ENCODE measurements at places on chromosomes 12 and 14.
A peak's percentile ranks its signal among the peaks of the same experiment; 100 is the strongest.

DNA sequence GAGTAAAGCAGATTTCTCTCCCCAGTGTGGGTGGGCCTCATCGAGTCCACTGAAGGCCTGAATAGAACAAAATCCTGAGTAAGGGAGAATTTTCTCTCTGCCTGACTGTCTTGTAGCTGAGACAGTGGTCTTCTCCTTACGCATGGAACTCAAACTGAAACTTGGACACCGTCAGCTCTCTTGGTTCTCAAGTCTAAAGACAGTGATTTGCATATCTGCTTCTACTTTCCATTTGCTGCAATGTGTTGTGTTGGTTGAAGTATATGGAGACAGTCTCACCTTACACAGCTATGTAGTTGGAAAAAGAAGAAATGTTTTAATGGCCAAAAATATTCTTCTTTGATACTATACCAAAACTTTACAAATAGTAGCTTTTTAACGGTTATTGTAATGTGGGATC lies 160.2 kb upstream of the LMNTD1 start:
- DNase-seq, result no peak

GRCh38 chr12:89469361-89469760 lies 55.2 kb downstream of the GALNT4 start:
- DNase-seq, result no peak

DNA sequence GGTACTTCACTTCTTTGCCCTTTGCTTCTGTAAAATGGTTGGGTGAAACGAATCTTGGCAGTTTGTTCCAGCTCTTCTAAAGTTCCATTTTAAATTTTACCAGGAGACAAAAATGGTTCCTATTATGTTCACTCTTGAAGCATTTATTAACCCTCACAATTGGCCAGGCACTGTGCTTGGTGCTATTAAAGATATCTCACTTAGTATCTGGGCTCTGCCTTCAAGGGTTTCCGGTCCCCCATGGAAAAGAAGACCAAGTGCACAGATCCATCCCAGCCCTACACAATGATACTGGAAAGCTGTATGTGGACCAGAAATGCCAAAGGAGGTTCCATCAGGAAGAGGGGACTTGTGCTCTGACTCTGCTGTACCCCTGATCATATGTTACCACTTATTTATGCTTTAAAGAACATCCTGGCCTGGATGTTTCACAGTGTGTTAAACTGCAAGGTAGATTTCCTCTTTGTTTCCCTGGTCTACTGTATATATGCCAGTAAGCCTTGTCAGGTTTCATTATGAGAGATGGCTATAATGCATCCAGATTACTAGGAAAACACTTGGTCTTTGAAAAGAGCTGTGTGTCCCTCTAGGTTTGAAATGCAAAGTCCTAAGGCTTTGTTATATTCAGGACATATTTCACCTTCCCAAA lies 154.8 kb downstream of the PRKCH start:
- DNase-seq, result no peak

GRCh38 chr12:95460896-95461295 lies 13.1 kb upstream of the METAP2 start:
- DNase-seq, result no peak

DNA sequence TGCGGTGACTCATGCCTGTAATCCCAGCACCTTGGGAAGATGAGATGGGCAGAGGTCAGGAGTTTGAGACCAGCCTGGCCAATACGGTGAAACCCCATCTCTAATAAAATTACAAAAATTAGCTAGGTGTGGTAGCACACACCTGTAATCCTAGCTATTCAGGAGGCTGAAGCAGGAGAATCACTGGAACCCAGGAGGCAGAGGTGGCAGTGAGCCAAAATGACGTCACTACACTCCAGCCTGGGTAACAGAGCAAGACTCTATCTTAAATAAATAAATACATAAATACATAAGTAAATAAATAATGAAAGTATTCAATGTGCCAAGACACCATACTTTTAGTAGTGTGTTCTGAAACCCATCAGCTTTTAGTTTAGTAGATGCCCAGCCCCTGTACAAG lies 308.1 kb upstream of the FLRT2 start:
- no peak for DNase-seq

DNA sequence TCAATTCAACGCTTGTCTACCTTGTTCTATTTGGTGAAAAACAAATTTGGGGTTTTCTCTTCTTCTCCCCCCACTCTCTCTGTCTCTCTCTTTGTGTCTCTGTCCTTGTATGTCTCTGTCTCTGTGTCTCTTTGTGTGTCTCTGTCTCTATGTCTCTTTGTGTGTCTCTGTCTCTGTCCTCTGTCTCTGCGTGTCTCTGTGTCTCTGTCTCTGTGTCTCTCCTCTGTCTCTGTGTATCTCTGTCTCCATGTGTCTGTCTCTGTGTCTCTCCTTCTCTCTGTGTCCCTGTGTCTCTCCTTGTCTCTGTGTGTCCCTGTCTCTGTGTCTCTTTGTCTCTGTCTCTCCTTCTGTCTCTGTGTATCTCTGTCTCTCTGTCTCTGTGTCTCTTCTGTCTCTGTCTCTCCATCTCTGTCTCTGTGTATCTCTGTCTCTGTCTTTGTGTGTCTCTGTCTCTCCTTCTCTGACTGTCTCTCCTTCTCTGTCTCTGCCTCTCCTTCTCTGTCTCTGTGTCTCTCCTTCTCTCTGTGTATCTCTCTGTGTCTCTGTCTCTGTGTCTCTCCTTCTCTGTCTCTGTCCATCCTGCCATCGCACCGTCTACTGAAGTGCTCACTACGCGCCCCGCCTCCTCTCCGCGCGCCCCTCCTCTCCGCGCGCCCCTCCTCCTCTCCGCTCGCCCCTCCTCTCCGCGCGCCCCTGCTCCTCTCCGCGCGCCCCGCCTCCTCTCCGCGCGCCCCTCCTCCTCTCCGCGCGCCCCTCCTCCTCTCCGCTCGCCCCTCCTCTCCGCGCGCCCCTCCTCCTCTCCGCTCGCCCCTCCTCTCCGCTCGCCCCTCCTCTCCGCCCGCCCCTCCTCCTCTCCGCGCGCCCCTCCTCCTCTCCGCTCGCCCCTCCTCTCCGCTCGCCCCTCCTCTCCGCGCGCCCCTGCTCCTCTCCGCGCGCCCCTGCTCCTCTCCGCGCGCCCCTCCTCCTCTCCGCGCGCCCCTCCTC lies 12.8 kb downstream of the LRCOL1 start:
- no peak for DNase-seq

GRCh38 chr14:23071244-23071920 lies 14.1 kb upstream of the CDH24 start:
- DNase-seq, result peak; percentile 81

GRCh38 chr12:66137937-66138336 lies 7.4 kb upstream of the LLPH start:
- no peak for DNase-seq

DNA sequence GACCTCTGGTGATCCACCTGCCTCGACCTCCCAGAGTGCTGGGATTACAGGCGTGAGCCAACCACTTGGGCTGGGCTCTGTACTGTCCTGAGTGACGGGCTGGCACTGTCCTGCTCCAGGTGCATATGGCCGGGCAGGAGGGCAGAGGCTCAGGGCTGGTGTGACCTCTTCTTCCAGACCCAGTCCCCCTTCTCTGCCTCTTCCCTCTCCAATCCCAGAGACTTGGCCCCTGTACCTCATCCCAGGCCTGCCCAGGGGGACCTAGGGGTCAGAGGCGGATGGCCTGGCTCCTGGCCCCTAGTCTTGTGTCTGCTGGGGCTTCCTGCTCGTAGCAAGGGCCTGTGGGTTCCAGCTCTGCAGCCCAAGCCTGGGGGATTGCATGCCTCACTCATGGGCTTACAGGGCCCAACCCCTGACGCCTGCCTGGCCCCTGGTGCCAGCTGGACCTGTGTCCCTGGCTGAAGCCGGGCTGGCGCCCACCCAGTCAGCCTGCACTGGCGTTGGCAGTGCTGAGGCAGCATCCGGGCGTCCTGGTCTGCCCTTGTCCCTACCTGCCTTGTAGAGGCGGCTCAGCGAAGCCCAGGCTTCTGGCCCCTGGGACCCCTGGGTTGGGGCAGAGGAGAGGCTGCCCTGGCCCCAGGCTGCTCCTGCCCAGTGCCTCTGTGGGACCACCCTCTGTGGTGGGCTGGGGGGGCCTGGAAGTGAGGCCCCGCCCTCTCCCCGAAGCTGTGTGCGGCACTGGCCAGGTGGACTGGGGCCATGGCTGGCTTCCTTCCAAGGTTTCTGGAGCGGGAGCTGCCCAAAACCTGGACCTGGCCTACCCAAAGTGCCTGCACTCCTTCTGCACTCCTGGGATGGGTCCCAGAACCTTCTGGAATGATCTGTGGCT lies 4.3 kb downstream of the TEDC1 start:
- DNase-seq, result peak; percentile 30

DNA sequence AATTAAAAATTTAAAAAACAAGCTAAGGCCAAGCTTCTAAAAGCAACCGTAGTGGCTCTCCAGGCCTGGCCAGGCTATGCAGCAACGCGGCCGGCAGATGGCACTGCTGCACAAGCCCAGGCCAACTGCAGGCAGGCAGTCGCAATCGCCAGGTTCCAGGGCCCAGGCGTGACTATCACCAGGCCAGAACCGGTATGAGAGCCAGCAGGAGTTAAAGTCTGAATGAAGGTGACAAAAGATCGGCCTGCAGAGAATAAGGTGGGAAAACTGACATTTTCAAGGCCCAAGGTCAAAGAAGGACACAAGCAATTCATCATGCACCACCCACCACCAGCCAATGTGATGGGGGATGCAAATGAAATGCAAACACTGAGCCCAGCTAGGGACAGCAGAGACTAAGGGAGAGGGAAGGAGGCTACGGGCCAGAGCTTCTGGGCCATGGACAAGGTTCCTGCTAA lies 43.6 kb upstream of the ANO2 start:
- peak; percentile 78 for DNase-seq

DNA sequence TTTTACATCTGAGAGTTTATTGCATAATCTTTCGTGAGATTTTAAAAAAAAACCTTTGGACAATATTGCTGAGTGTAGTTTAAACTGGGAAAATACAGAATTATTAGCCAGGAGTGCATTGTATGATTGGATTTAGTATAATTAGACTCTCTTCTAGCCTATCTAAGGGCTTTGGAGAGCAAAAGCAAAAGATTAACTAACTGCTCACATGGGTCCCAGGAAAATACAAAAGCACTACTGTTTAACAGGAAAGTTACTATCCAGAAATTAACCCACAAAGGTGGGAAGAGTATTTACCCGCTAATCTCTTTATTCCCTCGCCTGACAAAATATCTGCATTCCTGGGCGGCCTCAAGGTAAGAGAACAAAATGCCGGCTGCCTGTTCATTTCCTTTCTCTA lies 309.5 kb downstream of the ATXN7L3B start:
- no peak for DNase-seq

Data from breast epithelium (tissue), 4 donors.